RKO (cell line): ENCODE measurements at places on chromosomes 1 and 21.

DNA sequence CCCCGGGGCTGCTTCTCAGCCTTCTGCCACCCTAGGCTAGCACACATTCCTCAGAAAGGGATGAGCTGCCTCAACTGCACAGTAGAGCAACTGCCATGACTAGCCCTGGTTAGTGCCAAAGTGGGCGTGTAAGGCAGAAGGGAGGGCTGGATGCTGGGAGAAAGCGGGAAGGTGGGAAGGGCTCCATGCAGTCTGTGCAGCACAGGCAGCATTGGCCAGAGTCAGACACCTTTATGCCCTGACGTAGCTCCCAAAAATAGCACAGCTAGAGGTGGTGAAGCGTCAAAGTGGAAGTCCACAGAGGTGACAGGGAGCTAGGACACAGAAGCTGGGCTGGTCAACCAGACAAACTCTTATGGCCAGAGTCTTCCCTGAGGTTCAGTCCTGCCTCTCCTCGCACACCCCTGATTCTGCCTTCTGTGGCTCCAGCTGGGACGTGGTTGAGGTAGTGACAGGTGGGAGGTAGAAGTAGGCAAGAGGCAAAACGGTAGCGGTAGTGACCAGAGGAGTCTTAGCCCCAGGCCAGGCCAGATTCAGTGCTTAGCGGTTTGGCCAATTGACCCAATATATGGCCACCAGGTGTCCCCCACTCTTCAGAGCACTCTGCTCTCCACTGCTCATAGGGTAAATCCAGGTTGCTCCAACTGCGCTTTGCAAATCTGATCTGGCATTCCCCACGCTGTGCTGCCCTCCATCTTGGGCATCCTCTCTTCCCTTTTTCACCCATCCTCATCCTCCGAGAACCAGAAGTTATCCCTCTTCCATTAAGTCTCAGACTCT is 45.6 kb downstream of the DDX20 start:
- DNase-seq, result no peak

- DNase-seq, result no peak
These were observed 14.8 kb downstream of the LRRC41 start for GRCh38 chr1:46288485-46289133.

- DNase-seq, result no peak
These were observed 157.8 kb upstream of the LRRC7 start for GRCh38 chr1:69409731-69410456.

DNA sequence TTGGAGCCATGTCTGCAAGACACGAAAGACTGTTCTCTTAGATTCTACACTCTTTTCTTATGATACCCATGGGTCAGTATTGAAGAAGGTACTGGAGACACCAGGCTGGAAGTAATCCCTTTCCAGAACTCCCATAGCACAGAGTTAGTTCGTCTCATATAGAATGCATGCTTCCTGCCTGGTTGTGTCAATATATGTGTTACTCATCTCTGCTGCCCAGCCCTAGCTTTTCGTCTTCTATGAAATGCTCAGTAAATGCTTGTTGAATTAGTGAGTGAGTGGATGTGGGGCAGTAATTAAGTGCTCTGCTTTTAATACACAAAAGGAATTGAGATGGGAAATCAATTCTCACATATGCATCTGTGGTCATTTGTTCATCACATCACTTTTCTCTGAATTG is 32.1 kb downstream of the ADCY10 start:
- DNase-seq, result no peak

GRCh38 chr1:183580281-183580682 is 10.0 kb downstream of the NCF2 start:
- DNase-seq, result no peak

DNA sequence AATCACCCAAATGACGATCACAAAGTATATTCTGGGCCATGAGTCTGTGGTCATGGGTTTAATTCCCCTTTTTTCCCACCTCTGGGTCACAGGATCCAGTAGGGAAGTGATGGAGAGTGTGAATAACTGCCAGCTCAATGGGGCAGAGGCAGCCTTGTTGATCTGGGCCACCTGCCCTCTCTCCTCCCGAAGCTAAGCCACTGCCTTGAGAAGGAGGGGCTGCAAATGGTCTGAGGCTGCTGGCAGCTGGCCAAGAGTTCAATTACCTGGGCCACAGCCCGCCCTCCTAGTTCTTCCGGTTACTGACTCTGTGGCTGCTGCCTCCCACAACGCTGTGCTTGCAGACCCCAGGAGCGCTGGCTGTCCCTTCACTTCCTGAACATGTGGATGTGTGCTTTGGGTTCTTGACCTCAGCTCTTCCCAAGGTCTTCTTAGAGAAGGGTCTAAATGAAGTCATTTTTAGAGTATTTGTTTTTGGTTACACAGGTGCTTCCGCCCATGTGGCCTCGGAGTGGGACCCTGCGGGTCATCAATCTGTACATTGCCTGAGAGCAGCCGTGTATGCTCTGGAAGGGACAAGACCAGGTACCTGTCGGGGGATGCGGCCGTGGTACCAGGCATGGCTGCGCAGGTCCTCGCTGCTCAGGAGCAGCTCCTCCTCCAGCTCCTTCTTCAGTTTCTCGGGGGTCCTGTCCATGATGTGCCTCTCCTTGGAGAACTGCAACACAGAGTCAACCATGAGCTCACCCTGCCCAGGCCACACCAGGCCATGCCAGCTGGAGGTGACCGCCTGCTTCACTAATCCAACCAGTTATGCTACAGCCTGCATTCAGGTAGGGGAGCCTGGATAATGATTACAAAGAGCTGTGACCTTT is 89.7 kb downstream of the BCAR3 start:
- no peak for DNase-seq

DNA sequence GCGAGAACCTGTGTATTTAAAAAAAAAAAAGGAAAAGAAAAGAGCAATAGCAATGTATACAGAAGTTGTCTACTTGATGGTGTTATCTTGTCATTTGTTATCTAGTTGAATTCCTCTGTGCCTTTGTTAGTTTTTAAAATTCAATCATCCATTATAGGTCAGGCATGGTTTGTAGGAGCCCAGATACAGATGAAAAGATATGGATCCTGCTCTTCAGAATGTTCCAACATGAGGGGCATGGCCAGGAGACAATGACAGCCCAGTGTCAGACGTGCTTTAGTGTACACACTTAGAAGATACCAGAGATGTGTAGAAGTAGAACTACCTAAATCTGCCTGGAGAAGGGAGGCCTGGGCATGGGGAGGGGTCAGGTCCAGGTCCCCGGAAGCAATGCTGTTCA is 16.6 kb downstream of the MTARC2 start:
- no peak for DNase-seq
